Renal cortical epithelial cell (primary cell): ENCODE measurements at places on chromosomes 6 and 20.
A peak's percentile ranks its signal among the peaks of the same experiment; 100 is the strongest.

- DNase-seq, result no peak
These were observed 40.4 kb downstream of the SYNJ2 start for GRCh38 chr6:158021814-158022748.

DNA sequence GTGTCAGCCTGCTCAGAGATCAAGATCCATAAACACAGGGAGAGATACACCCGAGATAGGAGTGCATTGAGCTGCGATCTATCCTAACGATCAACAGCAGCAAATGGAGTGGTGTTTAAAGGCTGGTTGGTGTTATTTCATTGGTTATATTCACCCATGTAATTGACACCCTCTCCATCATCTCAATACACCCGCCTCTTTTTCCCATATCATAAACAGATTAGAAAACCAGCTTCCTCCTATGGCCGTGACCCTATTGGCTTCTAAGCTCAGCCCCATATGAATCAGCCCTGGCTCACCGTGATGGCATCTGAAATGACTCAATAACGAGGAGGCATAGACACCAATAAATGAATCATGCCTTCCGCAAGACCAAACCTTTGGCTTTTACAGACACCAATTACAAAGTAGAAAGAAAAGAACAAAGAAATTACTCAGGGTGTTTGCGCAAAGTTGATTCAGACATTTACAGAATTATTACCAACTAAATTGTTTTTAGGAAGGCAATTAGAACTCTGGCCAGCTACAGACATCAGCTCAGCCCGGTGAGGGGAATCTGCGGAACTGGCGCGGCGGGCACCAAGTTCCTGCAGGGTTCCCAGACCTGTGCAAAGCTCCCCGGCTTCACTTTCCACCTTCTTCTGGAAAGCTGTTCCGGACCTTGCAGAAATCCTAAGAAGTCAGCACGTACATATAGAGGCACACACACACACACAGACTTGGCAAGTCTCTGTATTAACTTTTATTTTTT is 11.5 kb downstream of the PMEPA1 start:
- peak; percentile 99 for DNase-seq

DNA sequence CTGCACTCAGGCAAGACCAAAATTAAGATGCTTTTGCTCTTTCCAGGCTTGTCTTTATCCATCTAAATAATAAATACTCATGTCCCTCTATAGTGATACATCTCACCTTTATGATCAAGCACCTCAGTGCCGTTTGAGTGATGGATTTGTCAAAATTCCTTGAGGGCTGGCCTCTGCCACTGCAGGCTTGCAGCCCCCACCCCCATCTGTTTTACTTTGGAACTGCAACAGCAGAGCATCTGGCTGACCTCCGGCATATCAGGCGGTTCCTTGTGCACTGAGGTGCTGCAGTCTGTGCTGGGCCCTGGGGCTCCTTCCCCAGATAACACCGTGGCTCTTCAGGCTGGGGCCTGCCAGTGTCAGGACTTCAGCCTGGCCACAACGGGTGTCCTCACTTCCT is 386.9 kb downstream of the CDH26 start:
- DNase-seq, result no peak

DNA sequence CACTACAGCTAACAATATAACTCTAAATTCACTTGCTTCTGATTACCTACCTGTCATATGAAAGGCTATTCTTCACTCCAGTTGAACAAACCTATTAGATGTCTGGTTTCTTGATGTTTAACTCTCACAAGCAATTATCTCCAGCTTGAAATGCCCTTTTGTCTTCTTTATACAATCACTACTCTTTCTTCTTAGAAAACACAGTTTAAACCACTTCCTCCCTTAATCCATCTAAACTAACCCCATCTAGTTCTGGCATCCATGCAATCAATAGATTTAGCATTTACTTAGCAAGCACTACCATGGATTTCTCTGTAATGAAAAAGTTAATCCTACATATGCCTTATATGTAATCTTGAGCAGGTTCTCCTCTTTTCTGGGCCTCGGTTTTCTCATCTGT is 127.3 kb downstream of the ATXN1 start:
- DNase-seq, result no peak

GRCh38 chr6:16700202-16700915 is 60.9 kb downstream of the ATXN1 start:
- DNase-seq, result peak; percentile 15

DNA sequence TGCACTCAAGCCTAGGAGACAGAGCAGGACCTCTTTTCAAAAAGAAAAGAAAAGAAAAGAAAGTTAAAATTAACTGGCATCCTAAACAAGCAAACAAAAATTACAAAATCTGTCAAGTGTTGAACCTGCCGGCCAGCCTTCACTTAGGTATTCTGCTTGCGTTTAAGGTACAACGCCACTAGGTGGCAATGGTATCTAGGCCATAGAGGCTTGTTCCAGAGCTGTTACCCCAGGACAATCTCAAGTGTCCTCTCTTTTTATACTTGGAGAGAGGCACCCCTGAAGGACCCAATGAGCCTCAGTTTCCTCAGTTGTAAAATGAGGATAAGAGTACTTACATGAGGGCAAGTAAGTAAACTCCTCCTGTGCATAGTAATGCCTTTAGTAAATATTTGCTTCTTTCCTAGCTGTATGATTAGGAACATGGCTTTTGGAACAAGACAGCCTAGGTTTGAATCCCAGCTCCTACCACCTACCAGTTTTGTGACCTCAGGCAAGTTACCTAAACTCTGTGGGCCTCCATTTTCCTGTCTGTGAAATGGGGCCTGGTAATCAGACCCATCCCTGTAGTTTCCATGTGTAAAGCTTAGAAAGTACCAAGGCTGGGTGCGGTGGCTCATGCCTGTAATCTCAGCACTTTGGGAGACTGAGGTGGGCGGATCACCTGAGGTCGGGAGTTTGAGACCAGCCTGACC is 5.8 kb upstream of the PACSIN1 start:
- DNase-seq, result peak; percentile 51

DNA sequence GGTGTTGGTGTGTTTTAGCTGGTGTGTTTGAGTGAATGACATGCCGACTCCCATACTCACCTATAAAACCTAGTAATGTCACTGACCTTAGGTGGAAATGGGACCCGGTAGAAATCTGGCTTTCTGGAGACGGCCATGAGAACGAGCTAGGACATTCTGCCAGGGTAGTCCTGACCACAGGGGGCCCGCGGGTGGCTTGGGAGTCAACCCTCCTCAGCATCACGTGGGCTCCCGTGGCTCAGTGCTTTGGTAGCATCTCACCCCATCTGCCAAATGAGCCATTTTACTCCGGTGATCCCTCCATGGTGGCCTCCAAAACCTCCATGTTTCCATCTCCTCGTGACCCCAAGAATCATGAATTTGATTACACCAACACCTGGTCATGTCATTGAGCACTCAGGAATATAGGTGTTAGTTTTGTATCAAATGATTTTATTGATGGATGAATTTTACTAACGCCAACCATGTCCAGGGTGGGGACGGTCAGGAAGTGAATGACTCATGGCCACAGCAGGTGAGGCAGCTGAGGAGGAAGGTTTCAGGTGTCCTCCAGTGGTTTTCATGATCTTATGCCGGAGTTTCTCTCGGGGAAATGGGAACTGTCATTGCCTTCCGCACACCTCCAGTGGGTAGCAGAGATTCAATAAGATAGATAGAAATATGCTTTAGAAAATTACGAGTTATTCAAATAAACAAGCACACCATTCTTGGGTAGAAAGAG is 195.0 kb downstream of the SYNDIG1 start:
- DNase-seq, result no peak

DNA sequence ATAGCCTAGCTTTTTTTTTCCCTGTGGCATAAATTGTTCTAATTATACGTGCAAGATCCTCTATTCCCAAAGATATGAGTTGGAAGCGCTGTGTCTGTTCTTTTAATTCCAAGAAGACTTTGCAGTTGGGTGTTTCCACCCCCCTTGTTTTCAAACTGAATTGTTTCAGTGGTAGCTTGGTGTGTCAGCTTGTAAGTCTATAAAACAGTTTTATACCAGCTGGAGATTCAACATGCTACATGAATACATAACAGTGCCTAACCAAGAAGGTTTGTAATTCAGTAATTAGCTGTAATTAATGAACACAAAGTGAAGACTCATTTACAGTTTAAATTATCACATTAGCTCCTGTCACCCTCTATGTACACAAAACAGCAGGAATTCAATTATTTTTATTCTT is 154.0 kb downstream of the ZNF217 start:
- no peak for DNase-seq

- DNase-seq, result no peak
These were observed 132.0 kb upstream of the RNF24 start for GRCh38 chr20:4147319-4147718.

- no peak for DNase-seq
These were observed 30.9 kb downstream of the SLC2A12 start for GRCh38 chr6:134021396-134022122.

DNA sequence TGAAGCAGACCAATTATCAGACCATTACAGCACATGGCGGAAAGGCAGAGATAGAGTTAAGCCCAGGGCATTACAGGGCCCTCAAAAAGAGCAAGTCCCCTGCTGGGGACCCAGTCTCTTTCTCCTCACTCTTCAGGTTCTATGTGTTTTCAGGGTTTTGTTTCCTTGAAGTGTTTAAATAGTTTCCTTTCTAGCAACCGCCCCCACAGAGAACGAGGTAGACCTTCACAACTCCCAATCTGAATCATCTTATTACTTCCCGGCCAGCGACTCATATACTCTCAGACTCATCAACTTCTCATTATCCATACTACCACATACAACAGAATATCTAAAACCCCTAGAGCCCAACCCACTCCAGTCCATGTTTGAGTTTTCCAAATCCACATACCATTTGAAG is 526.6 kb upstream of the ARID1B start:
- DNase-seq, result no peak

DNA sequence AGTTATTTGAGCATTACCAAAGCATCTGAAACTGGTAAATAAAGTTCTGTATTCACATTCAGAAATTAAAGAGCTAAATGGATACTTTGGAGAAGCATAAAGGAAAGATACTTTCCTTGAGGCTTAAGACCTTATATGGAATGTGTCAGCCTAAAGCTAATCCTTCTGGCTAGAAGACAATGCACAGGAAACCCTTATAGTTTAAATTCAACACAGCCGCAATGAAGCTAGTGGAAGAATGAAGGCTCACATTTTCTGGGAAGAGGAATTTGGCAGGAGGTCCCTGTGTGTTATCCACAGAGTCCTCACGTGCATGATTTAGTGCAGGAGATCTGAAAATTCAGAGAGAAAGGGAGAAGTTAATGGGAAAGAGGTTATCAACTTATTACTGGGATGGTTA is 21.5 kb upstream of the CHD6 start:
- DNase-seq, result no peak

DNA sequence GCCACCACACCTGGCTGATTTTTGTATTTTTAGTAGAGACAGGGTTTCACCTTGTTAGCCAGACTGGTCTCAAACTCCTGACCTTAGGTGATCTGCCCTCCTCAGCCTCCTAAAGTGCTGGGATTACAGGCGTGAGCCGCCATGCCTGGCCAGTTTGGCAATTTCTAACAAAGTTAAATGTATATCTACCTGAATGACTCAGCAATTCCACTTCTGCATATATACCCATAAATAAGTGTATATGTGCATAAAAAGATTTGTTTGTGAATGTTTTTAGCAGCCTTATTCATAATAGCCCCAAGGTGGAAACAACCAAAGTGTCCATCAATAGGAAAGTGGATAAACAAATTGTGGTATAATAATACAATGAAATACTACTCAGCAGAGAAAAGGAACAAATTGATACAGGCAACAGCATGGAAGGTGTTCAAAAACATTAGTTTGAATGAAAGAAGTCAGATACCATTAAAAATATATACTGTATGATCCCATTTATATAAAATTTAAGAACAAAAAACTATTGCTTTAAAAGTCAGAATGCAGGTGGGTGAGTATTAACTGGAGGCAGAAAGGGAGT is 44.3 kb upstream of the KIF13A start:
- DNase-seq, result no peak

GRCh38 chr20:24318569-24319352 is 150.7 kb upstream of the SYNDIG1 start:
- DNase-seq, result no peak

DNA sequence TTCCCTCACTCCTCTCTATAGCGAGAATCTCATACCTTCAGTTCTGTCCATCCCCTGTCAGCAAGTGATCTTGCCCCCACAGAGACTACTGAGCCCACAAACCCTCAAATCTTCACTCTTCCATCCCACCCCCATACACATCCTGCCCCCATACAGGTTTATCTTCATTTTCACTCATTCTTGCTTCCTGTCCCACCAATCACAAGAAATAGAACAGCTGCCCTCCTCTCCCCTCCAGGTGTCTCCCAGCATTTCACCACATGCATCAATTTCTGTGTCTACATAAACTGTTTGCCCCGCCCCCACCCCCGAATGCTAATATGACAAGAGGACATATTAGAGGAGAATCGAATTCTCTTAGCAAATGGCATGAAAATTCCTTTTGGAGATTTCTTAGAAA is 54.9 kb upstream of the CARMIL1 start:
- DNase-seq, result no peak

GRCh38 chr20:62887152-62887859 is 25.7 kb upstream of the TCFL5 start:
- DNase-seq, result peak; percentile 63

DNA sequence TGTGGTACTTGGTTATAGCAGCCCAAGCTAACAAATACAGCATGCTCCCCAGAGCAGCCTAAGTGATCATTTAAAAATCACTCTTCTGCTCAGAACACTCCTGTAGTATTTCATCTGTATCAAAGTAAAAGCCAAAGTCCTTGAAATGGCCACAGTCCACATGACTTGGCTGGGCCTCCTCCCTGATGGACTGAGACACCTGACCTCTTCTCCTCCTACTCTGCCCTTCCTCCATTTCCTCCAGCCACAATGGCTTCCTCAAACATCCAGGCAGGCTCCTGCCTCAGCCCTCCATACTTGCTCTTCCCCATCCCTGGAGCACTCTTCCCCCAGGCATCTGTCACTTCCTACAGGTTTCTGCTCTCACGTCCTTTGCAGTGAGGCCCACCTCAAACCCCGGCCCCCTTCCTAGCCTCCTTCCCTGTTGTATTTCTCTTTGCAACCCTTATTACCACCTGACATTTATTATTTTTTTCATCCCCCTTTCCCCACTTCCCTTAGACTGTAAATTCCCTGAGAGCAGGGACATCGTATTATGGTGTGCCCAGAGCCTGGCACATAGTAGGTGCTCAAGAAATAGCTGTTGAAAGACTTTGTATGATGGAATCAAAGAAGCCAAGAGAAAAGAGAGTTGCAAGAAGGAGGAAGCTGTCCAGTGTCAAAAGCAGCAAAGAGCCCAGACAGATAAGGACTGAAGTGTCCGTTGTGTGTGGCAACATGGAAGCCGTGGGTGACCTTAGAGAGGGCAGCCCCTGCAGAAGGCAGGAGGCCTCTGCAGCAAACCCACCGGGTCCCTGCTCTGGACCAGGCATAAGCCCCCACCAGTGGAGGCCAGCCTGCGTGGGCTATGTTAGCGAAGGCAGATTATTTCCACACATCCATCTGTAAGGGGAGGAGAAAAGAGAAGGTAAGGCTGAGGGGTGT is 87.5 kb downstream of the TRERF1 start:
- no peak for DNase-seq
